ENCODE measurements at places on chromosomes 13 and 19.

DNA sequence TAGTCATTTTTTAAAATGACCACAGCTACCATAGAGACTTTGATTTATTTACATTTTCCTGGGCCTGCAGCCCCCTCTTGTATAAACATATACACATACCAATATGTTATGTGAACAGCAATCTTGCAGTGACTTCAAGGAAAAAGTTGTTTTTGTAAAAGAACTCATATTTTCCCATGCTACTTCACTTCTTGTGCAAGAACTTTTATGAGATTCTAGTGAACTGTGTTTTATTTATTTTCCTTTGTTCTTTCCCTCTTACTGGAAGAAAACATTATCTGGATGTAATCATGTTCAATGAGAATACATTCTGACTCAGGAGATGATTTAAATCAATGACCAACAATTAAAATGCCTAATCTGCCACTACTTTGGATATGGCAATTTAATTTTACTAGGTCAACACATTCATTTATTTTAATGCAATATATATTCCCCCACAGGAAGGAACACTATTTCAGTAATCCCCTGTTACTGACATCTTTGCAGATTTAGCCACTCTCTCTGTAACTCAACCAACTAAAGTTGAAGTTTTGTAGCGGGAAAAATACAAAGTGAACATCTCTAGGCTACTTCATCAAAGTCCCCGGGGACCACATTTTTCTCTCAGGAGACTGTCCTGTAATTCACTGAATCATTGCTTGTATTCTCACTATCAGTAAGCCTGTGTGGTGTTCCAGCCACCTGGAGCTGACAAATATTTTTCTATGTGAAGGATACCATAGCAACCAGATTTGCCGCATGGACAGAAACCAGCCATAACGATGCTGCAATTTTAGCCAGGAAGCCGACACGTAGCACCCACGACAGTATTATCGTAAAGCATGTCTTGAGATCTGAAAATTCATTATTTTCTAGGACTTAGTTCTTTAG, 90.5 kb downstream of the STARD13 start:
- no peak for DNase-seq

DNA sequence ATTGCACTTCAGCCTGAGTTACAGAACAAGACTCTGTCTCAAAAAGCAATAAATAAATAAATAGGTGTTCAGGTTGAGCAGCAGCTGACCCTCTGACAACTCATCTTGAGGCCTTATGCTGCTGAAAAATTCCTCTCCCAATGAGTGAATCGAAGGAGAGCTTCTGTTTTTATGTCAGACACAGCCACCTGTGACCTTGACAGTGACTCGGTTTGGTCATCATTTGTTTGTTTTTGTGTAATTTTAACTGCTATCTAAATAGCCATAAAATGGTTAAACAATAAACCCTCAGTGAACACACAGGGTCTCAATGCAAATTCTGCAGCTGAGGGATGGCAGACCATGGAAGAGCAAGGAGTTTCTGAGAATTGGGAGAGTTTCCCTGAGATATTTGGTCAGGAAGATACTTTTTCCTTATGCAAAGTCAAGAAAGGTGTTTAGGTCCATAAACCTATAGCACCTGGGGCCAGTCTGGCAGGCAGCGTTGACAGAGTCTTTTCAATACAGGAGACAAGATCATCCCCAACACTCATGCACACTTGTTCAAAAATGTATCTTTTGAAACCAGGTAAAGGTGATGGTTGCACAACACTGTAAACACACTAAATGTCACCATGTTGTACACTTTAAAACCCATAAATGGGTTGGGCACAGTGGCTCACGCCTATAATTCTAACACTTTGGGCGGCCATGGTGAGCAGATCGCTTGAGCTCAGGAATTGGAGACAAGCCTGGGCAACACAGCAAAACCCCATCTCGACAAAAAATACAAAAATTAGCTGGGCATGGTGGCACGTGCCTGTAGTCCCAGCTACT, 16.6 kb upstream of the SLC25A30 start:
- DNase-seq: no peak

- no peak for DNase-seq
These were observed 691 bp upstream of the OLFM2 start for GRCh38 chr19:9937001-9937411.

- DNase-seq: no peak
These were observed 9.5 kb downstream of the POLR1D start for GRCh38 chr13:27631156-27631555.

GRCh38 chr13:109722068-109722467, 64.3 kb downstream of the IRS2 start:
- no peak for DNase-seq

- DNase-seq: peak; percentile 83
These were observed 1.4 kb downstream of the ARHGEF18 start for GRCh38 chr19:7349961-7350711.

- no peak for DNase-seq
These were observed 254.2 kb downstream of the GPC5 start for GRCh38 chr13:91652404-91653301.

GRCh38 chr19:18663940-18664530, 19.4 kb upstream of the CRTC1 start:
- DNase-seq: peak; percentile 32

DNA sequence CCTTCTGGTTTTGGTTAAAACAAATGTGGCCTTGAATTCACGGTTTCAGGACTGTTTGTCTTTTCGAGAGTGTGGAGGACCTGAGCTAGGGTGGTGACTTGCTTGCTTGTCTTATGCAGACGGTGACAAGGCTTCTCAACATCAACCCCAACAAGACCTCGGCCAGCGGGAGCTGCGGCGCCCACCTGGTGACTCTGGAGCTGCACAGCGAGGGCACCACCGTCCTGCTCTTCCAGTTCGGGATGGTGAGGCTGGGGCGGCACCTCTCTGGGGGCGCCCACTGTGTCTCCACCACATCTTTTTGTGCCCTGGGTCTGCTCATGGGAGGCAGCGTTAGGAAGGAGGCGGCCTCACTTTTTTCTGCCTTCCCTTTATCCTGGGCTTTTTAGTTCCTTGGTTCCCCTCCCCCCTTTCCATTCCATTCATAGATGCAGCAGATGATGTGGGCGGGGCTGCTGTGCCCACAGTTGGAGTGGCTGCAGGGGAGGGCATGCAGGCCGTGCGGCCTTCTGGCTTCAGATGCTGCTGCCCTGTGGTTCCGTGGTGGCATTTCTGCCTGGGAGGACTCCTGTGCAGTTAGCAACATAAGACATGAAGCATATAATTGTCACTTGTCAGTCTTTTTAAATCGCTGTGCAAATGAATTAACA, 23.3 kb downstream of the LAMP1 start:
- DNase-seq: no peak

DNA sequence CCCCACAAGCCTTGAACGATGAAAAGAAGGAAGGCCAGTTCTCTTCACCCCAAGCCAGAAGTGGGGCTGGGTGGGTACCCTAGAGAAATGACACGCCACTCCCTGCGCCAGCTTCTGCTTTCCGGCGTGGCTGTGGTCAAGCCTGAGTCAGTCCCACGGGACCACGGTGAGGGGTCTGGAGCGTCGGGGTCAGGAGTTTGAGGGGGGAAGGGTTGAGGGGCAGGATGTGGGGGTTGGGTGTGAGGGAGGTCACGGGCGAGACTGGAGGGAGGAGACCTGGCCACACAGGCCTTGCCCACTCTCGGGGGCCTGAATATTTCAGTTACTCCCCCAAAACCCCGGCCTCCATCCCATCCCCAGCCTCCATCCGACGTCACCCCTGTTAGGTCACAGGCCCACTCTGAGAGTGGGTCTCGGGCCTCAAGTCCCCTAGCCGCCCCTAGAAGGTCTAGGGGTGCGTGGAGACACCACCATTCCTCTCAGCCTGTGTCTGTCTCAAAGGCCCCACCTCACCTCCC, 500 bp upstream of the IFI30 start:
- no peak for DNase-seq

DNA sequence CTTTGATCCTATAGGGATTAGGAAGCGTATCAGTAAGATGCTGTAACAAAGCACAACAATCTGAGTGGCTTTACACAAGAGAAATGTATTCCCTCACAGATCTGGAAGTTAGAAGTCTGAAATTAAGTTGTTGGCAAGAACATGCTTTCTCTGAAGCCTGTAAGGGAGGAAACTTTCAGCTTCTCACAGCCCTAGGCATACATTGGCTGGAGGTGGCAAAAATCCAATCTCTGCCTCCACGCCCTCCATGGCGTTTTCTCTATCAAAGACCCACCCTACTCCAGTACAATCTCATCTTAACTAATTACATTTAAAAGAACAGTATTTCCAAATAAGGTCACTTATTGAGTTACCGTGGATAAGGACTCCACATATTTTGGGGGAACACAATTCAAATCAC, 211.9 kb downstream of the TDRD3 start:
- DNase-seq: no peak

- no peak for DNase-seq
These were observed 9.7 kb upstream of the CCL25 start for GRCh38 chr19:8042900-8043299.

GRCh38 chr13:103100830-103101229, 34.6 kb upstream of the SLC10A2 start:
- no peak for DNase-seq

DNA sequence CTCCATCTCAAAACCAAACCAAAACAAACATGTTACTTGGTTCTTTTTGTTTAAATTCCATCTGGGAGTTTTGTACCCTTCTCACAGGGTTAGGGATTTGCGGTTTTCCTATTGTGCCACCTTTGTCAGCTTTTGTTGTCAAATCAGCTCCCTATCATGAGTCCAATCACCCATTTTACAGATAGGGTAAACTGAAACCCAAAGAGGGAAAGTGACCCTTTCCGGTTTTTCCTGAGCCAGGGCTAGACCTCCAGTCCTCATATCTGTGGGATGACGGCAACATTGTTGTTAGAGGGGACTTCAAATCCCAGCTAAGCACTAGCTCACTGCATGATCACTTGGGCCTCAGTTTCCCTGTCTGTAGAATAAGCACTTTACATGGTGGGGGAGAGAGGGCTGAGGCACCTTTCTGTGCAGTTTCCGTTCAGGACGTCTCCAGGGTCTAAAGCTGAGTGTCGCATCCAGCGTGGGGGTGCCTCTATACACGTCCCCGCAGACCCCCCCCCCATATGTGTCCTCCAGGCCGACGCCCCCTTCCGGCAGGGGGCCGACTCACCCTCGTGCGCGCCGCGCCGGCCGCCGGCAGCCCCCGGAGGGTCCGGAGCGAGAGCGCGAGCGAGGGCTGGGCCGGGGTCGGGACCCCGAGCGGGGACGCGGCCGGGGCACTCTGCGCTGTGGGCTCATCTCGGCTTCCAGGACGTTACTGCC, 3.9 kb downstream of the CCDC194 start:
- no peak for DNase-seq

GRCh38 chr19:2135474-2136402, 15.6 kb downstream of the AP3D1 start:
- no peak for DNase-seq

GRCh38 chr13:34155931-34156607, 338.1 kb downstream of the RFC3 start:
- no peak for DNase-seq

DNA sequence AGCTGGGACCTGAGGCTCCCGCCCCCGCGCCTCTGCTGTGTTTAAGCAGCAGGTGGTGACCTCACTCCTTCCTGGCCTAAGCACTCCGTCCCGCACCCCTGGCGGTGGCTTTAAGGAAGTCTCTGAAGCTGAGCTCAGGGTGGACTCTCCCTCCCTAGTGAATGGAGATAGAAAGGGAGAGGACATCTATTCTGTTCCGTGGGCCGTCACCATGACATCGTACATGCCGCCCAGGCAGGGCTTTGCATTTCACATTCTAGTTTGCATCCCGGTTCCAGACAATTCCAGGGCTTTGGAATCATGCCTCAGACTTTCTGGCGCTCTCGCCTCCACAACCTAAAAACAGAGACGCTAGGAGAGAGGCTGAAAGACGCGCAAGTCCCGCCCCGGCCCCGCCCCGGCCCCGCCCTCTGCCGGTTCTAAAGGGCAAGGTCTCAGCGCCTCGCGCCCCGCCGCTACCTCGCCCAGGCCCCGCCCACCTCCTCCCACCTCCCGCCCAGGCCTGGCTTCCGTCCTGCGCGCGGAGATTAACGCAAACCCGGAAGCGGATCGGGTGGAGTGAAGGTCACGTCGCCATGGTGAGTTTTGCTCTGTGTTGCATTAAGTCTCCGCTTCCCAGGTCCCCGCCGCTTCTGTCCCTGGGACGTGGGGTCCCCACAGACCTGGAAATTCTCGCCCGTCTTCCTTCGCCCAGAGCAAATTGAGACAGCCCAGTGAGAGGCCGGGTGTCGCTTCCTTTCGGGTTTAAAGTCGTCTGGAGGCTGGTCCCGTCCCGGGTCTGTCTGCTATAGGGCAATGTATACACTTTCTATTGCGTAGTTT, at the start of gene ZNF808:
Gene ZNF808 (plus strand): TSS at position 535 of the 822 bp plus-strand sequence. CDS start 15,617 bp downstream, outside the sequence.
- peak; percentile 66 for DNase-seq

- DNase-seq: no peak
These were observed 75.2 kb downstream of the KL start for GRCh38 chr13:33091415-33091774.

GRCh38 chr13:23643338-23644125, 73.3 kb downstream of the TNFRSF19 start:
- no peak for DNase-seq

- no peak for DNase-seq
These were observed 8.8 kb upstream of the SULT2B1 start for GRCh38 chr19:48543121-48543710.

DNA sequence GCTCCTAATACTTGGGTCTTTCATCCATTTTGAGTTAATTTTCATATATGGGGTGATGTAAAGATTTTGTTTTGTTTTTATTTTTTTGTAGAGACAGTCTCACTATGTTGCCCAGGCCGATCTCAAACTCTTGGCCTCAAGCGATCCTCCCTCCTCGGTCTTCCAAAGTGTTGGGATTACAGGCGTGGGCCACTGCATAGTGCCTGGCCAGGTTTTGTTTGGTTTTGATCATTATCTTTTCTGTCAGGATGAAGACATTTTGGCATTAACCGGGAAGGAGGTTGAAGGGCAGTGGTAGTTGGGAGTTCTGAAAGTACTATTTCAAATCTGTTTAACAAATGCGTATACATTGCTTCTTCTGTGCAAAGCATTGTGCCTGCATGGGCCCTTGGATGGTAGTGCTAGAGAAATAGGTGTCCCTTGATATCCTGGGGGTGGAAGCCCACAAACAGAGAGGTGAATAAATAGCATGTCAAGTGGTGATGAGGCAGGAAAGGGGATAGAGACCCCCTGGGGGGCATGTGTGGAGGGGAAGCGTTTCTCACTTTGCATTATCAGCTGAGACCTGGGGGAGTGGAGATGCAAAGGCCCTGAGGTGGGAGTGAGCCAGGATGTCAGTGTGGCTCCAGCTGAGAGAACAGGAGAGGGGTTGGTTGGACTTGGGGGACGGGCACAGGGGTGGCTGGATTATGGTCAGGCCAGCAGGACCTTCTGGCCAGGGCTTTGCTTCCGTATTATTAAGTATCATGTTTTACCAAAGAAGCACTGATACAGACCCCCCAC, 41.4 kb downstream of the GATAD2A start:
- no peak for DNase-seq

GRCh38 chr19:54029301-54029700, 34.4 kb downstream of the VSTM1 start:
- no peak for DNase-seq

Measured in Jurkat, Clone E6-1 (cell line).